ENCODE measurements at places on chromosomes 12 and 14.
A peak's percentile ranks its signal among the peaks of the same experiment; 100 is the strongest.

DNA sequence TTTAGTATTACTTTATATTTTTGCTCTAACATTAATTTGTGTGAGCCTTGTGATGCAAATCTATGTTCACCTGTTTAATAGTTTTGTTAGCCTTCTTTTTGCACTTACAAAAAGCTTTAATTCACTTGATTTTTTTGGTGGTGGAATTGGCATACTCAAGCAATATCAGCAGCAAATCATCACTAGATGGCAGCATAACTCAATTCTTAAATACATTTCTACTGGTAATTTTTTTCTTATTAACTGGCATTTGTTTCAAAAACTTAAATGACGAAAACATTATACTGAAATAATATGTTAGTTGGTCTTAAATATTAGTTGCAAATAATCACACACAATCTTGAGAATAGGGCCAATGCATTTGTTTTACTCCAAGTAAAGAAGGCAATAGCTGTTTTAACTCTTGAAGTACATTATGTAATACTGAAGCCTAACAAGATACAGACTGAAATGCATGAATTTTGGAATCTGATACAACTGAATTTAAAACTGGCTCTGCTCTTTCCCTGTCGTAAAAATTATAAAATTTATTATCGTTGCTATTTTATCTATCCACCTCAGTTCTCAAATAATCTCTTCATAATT lies 151.5 kb downstream of the ATXN7L3B start:
- DNase-seq: peak; percentile 38

DNA sequence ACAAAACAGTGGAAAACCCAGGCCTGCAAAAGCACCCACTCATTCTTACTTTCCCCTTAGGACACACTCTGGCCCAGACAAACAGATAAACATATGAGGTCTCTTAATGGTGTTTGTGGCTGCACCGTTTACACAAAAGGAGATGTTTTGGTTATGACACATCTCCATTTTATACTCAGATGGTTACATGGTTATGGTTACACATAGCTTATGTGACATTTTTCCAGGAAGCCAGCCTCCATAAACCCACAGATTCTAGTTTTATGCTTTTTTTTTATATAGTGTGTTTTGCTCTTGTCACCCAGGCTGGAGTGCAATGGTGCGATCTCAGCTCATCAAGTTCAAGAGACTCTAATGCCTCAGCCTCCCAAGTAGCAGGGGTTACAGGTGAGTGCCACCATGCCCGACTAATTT lies 3.5 kb upstream of the KLRD1 start:
- no peak for DNase-seq

GRCh38 chr12:89384050-89384758 lies 31.9 kb upstream of the DUSP6 start:
- DNase-seq: no peak

GRCh38 chr14:65594153-65594881 lies 181.8 kb downstream of the FUT8 start:
- no peak for DNase-seq

- DNase-seq: no peak
Observed at GRCh38 chr12:127343940-127344339, 923.0 kb upstream of the TMEM132C start.

DNA sequence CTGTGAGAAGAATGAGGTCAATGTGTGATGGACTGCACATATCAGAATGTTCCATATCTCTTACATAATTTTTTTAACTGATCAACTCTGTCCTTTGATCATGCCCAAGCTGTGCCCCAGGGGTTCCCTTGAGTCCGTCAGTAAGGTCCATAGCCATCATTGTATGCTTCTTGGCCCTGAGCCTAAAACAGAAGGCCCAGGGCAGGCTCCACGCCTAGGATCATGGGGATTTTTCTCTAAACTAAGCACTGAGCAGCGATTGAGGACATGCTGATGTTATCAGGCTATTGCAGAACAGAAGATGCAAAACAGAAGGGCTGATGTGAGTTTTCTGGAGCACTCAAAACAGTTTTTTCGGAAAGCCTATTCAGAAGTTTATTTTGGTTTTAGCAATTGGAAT lies 20.9 kb downstream of the RNASE9 start:
- DNase-seq: no peak

- no peak for DNase-seq
Observed at GRCh38 chr12:123085730-123086487, 65.0 kb downstream of the PITPNM2 start.

DNA sequence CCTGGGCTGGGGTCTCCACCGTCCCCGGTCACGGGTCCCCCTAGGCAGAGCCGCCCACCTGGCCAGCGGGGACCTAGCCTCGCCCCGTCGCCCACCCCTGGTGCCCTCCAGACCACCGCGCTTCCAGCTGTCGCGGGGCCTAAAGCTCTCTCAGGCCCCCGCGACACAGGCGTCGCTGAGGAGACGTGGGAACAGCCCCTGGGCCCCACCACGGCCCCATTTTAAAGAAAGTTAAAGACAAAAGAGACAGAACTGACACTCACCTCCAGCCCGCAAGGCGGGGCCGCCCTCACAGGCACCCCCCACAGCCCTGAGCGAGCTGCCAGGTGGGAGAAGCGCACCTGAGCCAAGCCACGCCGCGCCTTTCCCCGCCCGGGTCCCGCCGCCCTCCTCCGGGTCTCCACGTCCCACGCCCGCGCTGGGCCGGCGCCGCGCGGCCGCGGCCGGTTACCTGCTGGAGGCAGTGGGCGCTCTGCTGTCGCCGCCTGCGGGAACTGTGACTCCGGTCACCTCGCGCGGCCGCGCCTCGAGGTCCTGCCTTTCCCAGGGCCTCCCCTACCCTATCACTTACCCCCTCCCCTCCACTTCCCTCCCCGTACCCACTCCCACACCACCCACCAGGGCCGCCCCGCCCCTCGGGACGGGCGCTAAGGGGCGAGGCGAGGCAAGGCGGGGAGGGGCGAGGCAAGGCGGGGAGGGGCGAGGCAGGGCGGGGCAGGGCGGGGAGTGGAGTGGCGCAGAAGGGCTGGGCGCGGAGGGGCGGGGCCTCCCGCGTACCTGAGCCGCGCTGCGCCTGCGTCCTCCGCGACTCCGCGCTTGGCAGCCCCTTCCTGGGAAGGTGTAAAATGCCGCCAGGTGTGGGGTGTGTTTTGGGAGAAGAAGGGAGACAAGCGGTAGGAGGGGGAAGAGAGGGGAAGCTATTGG lies 31.2 kb downstream of the TC2N start:
- peak; percentile 64 for DNase-seq

DNA sequence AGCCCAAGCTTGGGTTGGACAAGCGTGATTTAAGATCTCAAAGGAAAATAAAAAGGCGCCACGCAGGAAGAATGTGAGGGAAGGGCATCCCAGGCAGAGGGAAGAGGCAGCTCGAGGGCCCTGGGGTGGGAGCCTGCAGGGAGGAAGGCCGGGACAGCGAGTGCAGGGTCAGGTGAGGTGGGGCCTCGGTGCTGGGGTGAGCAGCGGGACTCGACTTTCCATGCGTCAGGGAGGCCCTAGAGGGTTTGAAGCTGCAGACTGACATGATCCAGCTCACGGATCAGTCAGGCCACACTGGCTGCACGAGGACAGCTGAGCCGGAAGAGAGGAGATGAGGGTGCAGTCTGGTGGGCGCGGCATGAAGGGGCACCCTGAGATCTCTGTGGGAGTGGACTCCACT lies 145.8 kb downstream of the RBM19 start:
- DNase-seq: no peak

DNA sequence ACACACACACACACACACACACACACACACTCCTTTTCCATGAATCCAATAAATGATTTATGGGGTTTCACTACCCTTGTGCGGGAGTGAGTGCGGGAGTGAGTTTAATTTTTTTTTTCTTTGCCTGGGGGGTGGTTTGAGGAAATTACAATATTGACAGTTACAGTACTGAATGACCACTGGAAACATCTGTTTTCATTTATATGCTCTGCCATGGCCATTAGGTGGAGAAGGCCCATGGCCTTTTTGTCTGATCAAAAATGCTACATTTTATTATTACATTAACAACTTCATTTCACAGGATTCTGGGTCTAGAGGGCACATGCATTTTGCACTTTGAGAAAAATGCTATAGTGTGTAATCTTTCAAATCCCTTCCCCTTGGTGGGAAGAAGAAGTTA lies 5.9 kb downstream of the TBX3 start:
- no peak for DNase-seq

- no peak for DNase-seq
Observed at GRCh38 chr12:24591079-24591626, 357.7 kb downstream of the BCAT1 start.

- no peak for DNase-seq
Observed at GRCh38 chr12:48826209-48826855, 8.0 kb downstream of the CACNB3 start.

GRCh38 chr12:63326260-63326659 lies 175.3 kb upstream of the AVPR1A start:
- DNase-seq: no peak

- DNase-seq: no peak
Observed at GRCh38 chr14:39469094-39469710, 37.0 kb upstream of the FBXO33 start.

DNA sequence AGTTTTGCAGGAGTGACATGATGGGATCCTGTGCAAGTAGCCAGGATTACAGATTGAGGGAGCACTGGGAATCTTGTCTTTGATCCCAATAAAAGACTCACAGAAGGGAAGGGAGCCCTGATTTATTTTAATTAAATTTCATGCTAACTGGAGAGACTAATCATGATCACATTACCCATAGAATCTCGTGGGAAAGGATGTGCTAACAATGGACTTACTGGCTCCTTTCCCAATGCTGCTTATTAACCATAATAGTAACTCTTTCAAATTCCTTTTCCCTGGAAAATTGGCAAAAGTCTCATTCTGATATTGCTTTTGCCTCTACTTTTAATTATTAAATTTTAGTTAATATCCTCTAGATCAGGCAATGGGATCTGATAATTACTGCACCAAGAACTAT lies 174.8 kb upstream of the AVPR1A start:
- no peak for DNase-seq

DNA sequence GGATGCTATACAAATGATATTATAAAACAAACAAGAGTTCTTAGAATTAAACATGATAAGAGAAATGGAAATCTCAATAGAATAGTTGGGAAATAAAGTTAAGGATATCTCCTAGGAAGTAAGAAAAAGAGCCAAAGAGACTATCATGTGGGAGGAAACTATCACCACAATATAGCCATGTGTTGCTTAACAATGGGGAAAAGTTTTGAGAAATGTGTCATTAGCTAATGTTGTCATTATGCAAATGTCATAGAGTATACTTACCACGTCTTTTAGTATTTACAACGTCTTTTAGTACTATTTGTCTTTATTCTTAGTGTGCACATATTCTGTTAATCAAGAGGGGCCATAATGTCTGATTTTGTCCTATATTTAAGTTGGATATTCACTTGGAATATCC lies 58.7 kb downstream of the ZNF641 start:
- DNase-seq: no peak

DNA sequence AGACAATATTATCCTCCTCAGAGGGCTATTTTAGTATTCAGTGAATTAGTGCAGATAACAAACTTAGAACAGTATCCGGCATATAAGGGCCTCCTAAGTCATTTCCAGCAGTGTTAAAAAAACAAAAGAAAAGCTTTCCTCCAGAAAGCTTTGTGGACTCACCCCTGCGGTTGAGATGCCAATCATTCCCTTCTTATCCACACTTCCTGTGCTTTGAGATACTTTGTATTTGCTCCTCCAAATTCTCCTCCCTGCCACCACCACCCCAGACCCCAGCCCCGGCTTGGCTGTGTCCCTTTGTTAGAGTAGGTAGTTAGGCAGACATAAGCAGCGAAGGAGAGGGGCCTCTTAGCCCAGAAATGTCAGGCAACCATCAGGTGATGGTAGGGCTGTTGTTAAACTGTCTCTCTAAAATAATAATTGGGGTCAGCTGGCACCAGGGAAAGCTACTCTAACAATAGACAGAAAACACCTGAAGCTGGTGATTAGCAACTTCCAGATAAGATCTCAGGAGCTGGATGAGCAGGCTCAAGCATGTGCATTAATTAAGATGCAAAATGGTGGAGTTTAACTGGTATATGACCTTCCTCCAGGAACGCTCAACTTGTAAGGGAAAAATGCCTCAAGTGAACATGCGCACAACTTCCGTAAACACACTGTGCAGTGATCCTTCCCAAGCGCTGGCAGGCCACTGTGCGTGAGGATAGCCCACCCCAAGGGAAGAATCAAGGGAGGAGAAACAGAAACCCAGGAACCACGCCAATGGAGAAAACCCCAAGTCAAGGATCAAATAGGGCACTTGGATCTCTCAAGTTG lies 152.1 kb upstream of the EEA1 start:
- no peak for DNase-seq

DNA sequence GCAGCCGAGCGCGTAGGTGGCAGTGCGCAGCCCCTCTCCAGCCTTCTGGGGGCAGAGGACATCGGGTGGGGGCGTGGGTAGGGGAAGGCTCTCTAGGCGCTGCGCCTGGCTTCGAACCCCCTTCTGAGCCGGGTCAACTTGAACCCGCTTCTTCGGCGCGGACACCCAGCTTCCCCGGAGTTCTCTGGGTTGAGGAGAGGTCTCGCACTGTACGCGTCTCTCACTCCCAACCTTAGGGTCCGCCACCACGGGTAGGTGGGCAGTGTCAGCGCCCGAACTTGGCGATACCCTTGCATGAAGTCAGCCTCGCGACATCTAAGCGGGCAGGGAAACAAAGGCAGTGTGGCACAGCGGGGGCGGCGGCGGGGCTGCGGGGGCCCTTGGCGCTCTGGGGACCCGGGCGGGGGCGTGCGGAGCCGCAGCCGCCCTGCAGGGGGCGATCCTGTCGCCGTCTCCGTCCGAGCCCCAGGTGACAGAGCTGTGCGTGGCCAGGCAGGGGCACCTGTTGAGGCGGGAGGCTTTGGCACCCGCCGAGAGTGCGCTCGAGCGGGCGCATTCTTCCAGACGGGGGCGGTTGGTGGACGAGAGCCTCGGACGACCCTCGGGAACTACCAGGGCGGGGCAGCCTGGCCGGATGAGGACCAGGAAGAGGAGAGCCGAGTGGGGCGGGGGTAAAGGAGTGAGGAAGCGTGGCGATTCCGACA lies 1.1 kb downstream of the GALNT16 start:
- no peak for DNase-seq

GRCh38 chr12:46553911-46554310 lies 181.3 kb upstream of the SLC38A2 start:
- no peak for DNase-seq

DNA sequence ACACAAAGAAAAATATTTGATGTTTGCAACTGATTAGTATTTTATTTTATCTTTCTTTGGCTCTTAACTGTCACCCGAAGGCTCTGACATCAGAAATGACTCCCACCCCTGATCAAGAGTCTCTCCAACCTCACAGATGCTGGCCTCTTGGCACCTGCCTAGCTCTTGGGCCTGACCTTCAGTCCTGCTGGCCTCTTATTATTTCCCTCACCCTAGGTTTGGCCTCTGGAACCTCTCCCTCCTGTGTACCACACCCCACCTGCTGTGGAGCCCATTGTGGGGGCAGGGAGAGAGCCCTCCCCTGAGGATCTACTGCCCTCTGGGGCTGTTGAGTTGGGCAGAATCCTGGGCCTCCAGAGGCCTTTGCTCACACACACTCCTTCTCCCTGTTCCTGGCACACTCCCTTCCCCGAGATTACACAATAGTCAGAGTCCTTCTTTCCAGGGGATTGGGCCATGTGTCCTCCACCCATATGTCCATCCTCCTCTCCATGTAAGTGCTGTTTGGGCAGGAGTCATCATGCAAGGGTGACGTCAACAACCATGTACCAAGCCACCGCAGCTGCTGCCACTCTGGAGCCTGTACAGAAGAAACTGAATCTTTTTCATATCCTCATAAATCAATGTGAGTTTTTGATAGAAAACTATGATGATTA lies 124.3 kb downstream of the RASSF9 start:
- DNase-seq: no peak
